ENCODE measurements at places on chromosomes 2 and 18.

DNA sequence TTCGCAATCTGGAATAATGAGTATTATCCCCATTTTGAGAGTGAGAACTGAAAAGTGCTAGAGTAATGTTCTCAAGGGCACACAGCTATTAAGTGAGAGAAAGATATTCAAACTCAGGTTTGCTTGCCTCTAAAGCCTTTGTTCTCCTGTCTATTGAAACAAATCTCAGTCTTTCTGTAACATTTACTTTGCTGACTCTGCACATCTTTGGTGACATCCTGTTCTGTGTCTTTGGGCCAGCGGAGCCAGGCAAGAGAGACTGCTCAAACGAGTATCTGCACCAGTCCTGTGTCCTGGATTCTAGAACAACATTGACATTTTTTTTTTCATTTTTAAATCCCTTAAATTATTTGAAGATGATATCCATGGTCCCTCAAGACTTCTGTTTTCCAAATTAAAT lies 1539.2 kb upstream of the PIK3C3 start:
- DNase-seq: no peak

GRCh38 chr2:216827073-216827720 lies 32.7 kb downstream of the TNP1 start:
- no peak for DNase-seq

GRCh38 chr18:75139226-75139911 lies 69.6 kb downstream of the PTGR3 start:
- no peak for DNase-seq

- DNase-seq: no peak
These were observed 7.4 kb upstream of the VRK2 start for GRCh38 chr2:58039170-58039611.

DNA sequence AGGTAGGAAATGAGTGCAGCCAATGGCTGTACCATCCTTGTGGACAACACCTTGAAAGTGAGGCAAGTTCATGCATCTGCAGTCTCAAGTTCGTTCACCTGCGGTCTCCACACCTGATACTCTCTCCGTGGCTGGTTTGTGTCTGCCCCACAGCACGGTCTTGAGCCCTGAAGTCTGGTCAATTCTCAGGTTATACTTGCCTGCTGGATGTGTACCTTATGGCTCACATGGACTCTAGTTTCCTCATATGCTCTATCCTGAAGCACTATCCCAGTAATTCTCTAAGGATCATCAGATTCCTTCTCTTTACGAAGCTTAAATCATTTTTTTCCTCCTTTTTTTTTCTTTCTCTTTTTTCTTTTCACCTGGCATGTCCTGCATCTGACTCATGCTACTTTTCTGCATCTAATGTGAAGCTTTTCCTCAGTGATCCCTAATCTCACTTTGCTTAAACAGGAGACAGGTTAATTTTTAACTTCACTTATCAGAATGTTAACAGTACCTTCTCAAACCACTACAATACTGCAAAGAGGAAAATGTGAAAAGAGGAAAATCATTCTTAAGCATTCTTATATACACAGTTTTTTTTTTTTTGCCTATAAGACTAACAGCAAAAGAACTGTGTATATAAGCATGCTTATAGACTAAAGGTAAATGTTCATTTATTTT lies 511.2 kb downstream of the SOX11 start:
- no peak for DNase-seq
